Stimulated activated CD4-positive, alpha-beta T cell treated with anti-CD3 and anti-CD28 coated beads, Interleukin-2, amount 100 ng/mL, for 48 hours (primary cell): ENCODE measurements at places on chromosomes 12 and 14.

DNA sequence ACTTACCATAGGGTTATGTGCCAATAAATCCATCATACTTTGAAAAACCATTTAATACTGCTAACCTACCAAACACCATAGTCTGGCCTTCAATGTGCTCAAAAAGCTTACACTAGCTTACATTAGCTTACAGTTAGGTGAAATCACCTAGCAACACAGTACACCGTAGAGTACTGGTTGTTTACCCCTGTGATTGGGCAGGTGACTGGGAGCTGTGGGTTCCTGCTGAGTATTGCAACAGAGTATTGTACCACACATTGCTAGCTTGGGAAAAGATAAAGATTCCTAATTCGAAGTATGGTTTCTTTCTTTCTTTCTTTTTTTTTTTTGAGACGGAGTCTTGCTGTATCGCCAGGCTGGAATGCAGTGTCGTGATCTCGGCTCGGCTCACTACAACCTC lies 5.6 kb downstream of the ATP5MC2 start:
- DNase-seq = no peak

- no peak for DNase-seq
Measured at GRCh38 chr12:104618691-104619090, 161.9 kb downstream of the CHST11 start.

- no peak for DNase-seq
Measured at GRCh38 chr14:96249029-96249428, 7.0 kb upstream of the BDKRB1 start.

GRCh38 chr12:57476162-57476992 lies 3.3 kb downstream of the ARHGAP9 start:
- DNase-seq = peak; percentile 82

DNA sequence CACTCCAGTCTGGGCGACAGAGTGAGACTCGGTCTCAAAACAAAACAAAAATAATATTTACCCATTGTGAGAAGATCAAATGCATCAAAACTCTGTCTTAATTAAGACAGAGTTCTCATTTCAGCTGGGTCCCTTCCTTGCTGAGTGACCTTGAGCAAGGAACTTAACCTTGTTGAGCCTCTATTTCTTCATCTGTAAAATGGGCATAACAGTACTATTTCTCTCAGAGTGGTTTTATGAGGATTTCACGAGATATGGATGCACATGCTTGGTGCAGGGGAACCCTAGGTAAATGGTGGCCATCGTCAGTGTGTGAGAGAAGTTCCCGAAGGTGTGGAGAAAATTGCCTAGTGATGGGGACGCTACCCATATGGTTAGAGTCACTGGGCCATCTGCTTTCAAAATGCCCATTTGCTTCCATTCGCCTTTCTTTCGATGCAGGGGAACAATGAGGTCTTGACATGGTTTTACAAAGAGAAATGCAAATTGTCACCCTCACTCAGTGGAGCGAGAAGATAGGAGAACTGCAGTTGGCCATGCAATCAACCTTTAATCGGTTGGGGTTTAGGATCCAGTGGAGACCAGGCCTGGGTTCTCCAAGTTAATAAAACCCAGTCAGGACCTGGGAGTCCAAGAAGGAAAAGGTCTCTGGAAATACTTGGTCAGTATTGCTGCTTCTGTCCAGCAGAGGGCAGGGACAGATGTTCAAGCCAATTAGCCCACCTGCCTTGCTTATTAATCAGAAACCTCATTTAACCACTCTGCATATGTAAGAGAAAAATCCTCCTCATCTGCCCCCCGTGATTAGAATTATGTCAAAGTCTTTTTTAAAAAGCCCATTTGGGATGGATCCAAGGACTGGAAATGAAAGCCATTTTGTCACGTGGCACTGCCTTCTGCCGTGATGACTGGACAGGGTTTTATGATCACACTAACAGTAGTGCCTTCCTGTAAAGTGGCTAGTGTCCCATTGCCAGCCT lies 37.2 kb downstream of the CFAP251 start:
- no peak for DNase-seq

DNA sequence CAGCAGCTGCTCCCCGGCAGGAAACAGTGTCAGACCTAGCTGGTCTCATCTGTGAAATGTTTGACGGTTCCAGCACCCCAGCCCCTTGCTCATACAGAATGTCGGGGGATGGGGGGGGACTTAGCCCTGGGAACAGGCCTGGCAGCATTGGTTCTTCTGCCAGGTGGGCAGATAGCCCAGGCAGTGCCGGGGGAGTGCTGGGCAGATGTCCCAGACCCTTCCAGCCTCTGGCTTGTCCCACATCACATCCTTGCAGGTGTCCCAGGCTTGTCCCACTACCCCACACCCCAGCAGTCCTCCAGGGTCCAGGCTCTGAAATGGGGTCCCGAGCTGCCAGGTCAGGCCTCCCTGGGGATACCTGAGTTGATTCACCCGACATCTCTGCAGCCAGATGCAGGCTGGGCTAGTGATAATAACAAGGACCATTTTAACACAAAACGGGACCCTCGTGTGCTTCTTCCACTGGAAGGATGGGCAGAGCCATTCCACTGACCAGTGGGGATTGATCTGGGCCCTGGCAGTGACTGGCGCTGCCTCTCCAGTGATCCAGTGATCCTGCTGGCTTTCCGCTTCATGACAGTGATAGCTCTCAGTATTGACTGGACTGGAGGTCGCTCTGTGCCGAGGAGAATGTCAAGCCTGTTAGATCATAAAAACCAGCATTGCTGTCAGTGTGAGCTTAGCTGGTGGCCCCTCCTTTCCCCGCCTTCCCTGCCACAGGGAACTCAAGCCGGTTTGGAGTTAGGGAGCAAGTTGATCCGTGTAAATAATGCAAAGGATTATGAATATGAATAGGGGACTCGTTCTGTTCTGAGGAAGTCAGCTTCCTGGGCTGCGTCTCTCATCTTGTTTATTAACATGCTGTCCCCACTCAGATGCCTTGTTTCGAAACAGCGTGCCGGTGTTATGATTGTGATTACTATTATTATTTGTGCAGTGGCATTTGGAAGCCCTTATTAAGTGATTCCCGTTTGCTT lies 180.6 kb downstream of the AACS start:
- no peak for DNase-seq

DNA sequence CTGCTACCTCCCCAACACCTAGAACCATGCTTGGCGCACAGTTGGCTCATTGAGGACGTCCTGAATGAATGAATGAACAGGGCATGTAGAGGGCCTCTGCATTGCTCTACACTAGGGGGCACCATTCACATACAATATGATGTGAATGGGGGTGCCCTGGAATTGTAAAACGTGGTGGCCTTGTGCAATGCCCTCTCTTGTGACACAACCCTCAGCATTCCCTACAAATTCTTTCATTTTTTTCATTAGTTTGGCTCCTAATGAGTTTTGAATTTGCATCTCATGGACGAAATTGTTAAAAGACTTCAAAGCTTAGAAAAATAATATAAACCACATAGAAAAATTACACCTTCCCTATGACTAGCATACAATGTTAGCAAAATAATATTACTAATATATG lies 2.3 kb upstream of the DIO2 start:
- DNase-seq = no peak

GRCh38 chr14:75520852-75521251 lies 1.4 kb upstream of the BATF start:
- DNase-seq = no peak

DNA sequence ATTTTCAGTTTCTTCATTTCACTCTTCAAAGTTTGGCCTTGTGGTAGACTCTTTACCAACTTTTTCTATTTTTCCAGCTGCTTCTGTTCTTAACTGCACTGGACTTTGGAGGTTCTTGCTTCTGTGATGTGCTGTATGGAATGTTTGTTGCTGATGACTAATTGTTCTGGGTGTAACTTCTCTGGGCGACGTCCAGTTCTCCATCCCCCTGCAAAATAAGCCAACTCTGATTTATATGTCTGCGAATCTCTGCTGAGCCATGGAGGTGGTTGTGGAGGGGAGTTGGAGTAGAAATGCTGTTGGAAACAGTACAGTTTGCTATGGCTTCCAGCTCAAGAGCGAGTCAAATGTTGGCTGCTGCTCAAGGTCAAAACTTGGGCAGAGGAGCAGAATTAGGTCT lies 113.9 kb upstream of the DYRK2 start:
- no peak for DNase-seq

GRCh38 chr14:104192883-104193245 lies 54.5 kb downstream of the KIF26A start:
- DNase-seq = no peak

DNA sequence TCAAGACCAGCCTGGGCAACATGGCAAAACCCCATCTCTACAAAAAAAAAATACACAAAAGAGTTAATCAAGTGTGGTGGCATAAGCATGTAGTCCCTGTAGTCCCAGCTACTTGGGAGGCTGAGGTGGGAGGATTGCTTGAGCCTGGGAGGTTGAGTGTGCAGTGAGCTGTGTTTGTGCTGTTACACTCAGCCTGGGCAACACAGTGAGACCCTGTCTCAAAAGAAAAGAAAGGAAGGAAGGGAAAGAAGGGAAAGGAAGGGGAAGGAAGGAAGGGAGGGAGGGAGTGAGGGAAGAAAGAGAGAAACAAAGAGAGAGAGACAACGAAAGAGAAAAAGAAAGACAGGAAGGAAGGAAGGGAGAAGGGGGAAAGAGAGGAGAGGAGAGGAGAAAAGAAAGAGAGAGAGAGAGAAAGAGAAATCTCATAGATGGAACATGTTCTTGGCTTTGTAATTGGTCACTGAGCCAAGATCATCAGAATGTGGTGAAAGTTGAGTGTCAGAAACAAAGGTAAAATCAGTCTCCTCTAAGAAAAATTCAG lies 26.8 kb upstream of the NAP1L1 start:
- no peak for DNase-seq

- DNase-seq = no peak
Measured at GRCh38 chr12:48182631-48183030, 813 bp upstream of the CCDC184 start.

- DNase-seq = no peak
Measured at GRCh38 chr14:89186856-89187376, 230.1 kb downstream of the FOXN3 start.

- DNase-seq = no peak
Measured at GRCh38 chr12:56657416-56658379, 11.9 kb upstream of the ATP5F1B start.
